IMR-90 (cell line): ENCODE measurements at places on chromosomes 7 and 10.

DNA sequence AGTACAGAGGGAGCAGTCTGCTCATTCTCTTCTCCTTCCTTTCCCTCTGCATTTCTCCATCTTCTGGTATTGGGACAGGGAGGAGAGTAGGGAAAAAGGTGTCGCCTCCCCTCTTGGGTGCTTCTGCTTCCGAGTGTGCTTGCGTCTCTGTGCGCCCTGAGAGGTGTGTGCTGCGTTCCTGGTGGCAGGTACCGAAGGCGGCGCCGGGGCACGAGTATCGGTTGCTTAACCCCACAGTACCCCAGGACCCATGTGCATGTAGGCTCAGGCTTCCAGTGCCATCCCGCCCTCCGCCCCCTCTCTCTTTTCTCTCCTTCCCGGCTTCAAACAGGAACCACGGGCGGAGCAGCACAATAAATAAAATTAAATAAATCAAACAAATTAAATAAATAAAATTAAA lies 169.3 kb upstream of the GLI3 start:
- DNase-seq = no peak

DNA sequence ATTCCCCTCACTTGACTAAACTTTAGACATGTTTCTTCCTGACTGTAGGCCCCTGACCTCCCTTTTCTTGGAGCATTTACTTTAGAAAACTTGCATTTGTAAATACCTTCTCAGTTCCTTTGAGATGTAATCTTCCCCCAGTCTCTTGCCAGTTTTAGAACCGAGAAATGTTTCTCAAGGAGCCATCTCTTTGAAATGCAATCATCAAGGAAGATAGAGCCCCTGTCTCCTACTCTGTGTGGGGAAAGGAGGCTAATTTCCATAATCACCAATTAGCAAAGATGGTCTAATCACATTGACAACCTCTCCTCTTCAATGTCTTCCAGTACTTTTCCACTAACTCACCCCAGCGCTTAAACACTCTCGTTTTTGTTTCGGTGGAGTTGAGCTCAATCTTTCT lies 70.0 kb upstream of the SMIM30 start:
- DNase-seq = no peak

- no peak for DNase-seq
These were observed 295.6 kb downstream of the ZEB1 start for GRCh38 chr10:31614611-31615010.

DNA sequence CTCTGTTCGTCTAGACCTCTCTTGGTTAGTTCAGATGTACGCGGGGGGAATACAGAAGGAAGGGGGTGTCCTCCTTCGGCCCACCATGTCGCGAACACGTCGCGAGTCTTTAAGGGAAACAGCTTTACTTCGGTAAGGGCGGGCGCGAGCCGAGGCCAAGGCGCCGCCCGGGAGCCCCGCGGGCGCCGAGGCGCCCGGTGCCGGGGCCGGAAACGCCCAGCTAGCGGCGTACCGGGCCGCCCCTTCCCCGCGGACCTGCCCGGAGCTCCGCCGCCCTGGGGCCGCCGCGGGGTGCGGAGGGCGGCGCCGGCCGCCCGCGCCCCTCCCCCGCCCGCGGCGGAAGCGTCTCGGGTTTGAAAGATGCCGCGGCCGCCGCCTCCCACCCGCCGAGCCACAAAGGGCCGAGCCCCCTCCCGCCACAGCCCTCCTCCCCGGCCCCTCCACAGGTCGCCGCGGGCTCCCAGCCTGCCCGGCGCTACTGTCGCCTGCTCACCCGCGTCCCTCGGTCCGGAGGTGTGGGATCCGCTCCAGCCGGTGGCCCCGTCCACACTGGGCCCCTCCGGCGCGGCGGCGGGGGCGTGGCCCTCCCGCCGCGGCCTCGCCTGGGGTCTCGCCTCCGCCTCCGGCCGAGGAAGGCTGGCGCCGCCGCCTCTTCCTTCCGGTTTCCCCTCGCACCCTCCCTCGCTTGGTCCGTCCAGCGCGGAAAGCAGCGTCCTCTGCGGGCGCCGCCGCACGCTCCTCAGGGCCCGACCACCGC lies at the start of gene KBTBD2:
KBTBD2 (minus strand) TSS at position 718 of the 757 bp plus-strand sequence. CDS start 12,156 bp downstream, outside the sequence.
- DNase-seq = peak; percentile 84

DNA sequence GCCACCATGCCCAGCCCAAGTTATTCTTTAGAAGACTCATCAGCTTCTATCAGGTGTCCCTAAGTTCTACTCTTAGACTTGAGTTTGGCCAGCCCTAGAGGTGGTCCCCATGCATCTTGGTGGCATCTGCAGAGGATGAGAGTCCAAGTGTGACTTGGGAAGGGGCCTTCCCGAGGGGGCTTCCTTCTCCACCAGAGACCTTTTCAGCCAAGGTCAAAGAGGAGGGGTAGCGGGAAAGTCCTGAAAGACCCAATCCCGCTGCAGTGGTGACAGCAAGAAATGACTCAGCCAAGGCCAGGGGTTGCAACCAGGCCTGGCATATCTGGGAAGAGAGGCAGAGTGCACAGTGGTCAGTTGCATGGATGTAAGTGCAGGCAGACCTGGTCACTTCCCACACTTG lies 61.7 kb upstream of the MGMT start:
- no peak for DNase-seq
